Gastrocnemius medialis (tissue), 4 donors: ENCODE measurements at places on chromosomes 4 and X. TPM values are rescaled to one million over a fixed set of nuclear protein-coding genes. Genes with fewer than 3 reads are reported as not detected.

EOLA2 gene
- 17.1 TPM for total RNA-seq

GPC3 gene
- total RNA-seq, result 5.8 TPM

AKAP4 gene
- not detected for total RNA-seq

ERVMER34-1 gene
- not detected for total RNA-seq

GRCh38 chr4:150960818-150961217 is 54.3 kb downstream of the LRBA start:
- H3K27me3 ChIP-seq, result no peaks in the 10 kb centered on the region
- H3K36me3 ChIP-seq, result no peaks in the 10 kb centered on the region
- no peak for DNase-seq
- no peak overlapping the region for H3K4me3 ChIP-seq

- peaks cover 12% of the 10 kb centered on the region for H3K4me1 ChIP-seq
- no peak for DNase-seq
- H3K27me3 ChIP-seq, result no peaks in the 10 kb centered on the region
- H3K36me3 ChIP-seq, result no peaks in the 10 kb centered on the region
- no peak overlapping the region for H3K27ac ChIP-seq
Observed at GRCh38 chr4:148240241-148240640, 202.0 kb downstream of the NR3C2 start.

DNA sequence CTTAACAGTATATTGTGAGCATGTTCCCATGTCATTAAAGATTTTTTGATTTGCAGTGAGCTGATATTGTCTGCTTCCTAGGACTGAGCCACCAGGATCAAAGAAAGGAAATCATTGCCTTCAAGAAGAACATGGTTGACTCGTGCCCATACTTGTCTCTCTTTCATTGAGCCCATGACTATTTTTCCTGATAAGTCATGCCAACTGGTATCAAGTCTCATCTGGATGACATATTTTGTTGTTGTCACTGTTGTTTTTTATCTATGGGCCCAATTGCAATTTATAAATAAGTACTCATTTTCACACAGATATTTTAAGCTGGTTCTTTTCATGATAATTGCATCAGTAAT is 10.2 kb upstream of the RHOH start:
- H3K36me3 ChIP-seq, result no peaks in the 10 kb centered on the region
- H3K27me3 ChIP-seq, result no peaks in the 10 kb centered on the region
- DNase-seq, result no peak
- H3K27ac ChIP-seq, result no peak overlapping the region
- no peak overlapping the region for H3K4me3 ChIP-seq

- H3K36me3 ChIP-seq, result no peaks in the 10 kb centered on the region
- no peaks in the 10 kb centered on the region for H3K27me3 ChIP-seq
- no peak overlapping the region for H3K4me3 ChIP-seq
- H3K27ac ChIP-seq, result no peak overlapping the region
- no peak for DNase-seq
Observed at GRCh38 chr4:123596805-123597204, 200.2 kb downstream of the SPRY1 start.

DNA sequence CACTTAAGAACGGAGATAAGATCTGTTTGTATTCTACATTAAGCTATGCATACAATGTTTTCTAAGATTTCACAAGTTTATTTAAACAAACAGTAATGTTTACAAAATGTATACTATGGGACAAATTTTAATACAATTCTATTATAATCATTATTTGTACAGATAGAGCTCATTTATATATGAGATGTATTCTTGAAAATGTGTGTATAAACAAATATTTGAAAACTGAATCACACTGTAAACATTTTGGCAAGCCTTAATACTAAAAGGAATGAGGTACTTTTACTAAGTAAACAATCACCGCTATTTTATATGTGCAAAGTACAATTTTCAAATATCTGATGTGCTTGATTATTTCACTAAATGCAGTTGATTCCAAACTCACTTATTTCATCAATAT is 119.2 kb upstream of the MAB21L2 start:
- H3K27ac ChIP-seq, result no peak overlapping the region
- no peaks in the 10 kb centered on the region for H3K27me3 ChIP-seq
- DNase-seq, result no peak
- H3K36me3 ChIP-seq, result no peaks in the 10 kb centered on the region
- no peaks in the 10 kb centered on the region for H3K4me1 ChIP-seq
- H3K4me3 ChIP-seq, result no peak overlapping the region

DNA sequence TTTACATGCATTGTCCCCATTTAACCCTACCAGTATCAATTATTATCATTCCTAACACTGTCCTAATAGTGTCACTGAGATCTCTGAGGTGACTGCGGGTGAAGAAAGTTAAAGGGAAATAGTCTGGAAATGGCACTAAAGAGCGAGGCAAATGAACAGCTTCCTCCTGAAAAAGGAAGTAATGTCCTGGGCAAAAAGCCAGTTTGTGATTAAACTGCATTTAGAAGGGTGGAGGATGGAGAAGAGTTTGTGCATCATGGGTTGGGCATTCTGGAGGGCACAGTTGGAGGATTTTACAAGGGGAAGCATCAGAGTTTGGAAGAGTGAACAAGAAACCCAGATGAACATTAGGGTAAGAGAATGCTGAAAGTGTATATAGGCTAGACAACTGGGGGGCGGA is 60.5 kb upstream of the SLC25A4 start:
- H3K4me1 ChIP-seq, result no peaks in the 10 kb centered on the region
- DNase-seq, result no peak
- no peaks in the 10 kb centered on the region for H3K27me3 ChIP-seq
- H3K36me3 ChIP-seq, result no peaks in the 10 kb centered on the region
- H3K27ac ChIP-seq, result no peak overlapping the region

GRCh38 chrX:33149580-33149979 is 61.8 kb downstream of the DMD start:
- H3K4me1 ChIP-seq, result peaks cover 3% of the 10 kb centered on the region
- H3K36me3 ChIP-seq, result no peaks in the 10 kb centered on the region
- H3K27ac ChIP-seq, result peak overlapping the region; percentile 73
- no peak overlapping the region for H3K4me3 ChIP-seq
- peak; percentile 16 for DNase-seq

- no peak overlapping the region for H3K4me3 ChIP-seq
- DNase-seq, result no peak
- no peaks in the 10 kb centered on the region for H3K4me1 ChIP-seq
- no peak overlapping the region for H3K27ac ChIP-seq
- no peaks in the 10 kb centered on the region for H3K36me3 ChIP-seq
Observed at GRCh38 chr4:92714640-92715039, 410.9 kb downstream of the GRID2 start.

DNA sequence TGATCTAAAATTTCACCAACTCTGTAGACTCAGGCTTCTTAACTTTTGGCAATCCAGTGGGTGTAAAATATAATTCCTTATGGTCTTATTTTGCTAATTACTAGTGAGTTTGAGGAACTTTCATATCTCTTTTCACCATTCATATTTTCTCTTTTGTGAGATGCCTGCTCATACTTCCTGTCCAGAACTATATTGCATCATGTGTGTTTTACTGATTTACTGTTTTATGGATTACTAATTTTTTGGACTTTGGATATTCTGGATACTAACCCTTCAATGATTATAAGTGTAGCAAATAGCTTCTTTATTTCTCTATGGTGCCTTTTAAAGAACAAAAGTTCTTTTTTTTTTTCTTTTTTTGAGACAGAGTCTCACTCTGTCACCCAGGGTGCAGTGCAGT is 20.6 kb downstream of the GSX2 start:
- peaks cover 3% of the 10 kb centered on the region for H3K27me3 ChIP-seq
- DNase-seq, result no peak
- no peaks in the 10 kb centered on the region for H3K4me1 ChIP-seq

DNA sequence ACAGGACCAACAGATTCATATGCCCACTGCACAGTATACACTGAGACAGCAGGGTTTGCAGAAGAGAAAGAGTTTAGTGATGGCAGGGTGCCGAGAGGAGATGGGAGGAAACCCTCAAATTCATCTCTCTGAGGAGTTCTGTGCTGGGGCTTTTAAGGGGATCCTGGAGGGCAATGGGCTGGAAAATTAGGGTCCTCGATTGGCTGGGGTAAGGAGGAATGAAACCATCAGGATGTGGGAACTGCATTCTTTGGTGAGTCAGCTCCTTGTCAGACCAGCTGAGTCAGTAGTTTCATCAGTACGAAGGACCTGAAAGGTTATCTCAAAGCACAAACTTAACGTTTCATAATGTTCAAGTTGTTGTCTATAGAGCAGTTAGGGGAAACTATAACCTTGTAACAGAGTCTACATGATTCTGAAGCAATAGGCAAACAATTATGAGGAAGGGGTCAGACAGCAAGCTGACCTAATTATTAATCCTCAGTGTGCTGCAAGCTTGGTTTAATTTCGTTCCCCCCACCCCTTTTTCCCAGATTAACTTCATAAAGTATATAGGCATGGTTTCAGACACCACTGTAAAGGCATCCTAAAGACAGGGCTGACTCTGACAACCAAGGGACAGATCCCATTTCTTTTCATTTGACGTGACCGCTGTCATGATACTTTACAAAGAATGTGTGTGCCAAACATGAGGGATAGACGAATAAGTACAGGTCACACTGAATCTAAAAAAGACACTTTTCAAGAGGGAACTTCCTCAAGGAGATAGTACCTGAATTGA is 1.5 kb upstream of the MSMO1 start:
- H3K27me3 ChIP-seq, result no peaks in the 10 kb centered on the region
- no peak for DNase-seq
- H3K36me3 ChIP-seq, result no peaks in the 10 kb centered on the region
- no peak overlapping the region for H3K4me3 ChIP-seq
- H3K4me1 ChIP-seq, result peaks cover 14% of the 10 kb centered on the region
- peak overlapping the region; percentile 67 for H3K27ac ChIP-seq

- no peak overlapping the region for H3K27ac ChIP-seq
- no peaks in the 10 kb centered on the region for H3K36me3 ChIP-seq
- H3K4me3 ChIP-seq, result no peak overlapping the region
- no peaks in the 10 kb centered on the region for H3K27me3 ChIP-seq
Observed at GRCh38 chr4:13888112-13888511, 260.6 kb upstream of the BOD1L1 start.

DNA sequence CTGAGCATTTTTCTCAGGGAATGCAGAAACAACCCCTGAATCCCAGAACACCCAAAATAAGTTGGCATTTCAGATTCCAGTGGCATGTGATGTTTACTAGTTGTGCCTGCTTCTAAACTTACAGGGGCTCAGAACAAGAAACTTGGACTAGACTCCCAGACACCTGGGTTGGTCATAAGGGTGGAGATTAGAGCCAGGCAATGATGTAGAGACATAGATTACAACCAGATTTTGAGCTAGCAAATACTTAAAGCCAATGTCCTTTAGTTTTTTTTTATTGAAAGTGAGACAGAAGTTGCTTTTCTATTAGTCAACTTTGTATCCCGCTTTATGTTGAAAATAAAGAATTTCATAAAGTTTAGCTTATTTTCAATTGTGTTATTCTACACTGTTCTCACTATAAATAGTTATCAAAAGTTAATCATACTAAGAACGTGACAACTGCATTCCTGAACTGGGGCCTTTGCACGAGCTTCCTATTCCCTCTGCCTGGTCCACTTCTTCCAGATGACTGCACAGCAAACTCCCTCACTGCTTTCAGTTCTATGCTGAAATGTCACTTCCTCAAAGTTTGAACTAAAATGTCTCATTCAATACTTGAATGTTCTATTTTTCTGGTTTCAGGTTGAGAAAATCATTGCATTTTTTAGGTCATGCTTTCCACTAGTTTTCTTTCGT is 224.7 kb upstream of the PPP1R2C start:
- no peak overlapping the region for H3K27ac ChIP-seq
- no peak overlapping the region for H3K4me3 ChIP-seq
- no peak for DNase-seq
- H3K36me3 ChIP-seq, result no peaks in the 10 kb centered on the region

GRCh38 chr4:187780070-187780469 is 215.5 kb upstream of the ZFP42 start:
- H3K27ac ChIP-seq, result no peak overlapping the region
- no peaks in the 10 kb centered on the region for H3K36me3 ChIP-seq
- no peaks in the 10 kb centered on the region for H3K27me3 ChIP-seq
- no peaks in the 10 kb centered on the region for H3K4me1 ChIP-seq

GRCh38 chr4:8656185-8656517 is 63.6 kb downstream of the CPZ start:
- H3K4me3 ChIP-seq, result no peak overlapping the region
- H3K27me3 ChIP-seq, result no peaks in the 10 kb centered on the region
- no peak overlapping the region for H3K27ac ChIP-seq
- DNase-seq, result no peak
- H3K4me1 ChIP-seq, result no peaks in the 10 kb centered on the region

DNA sequence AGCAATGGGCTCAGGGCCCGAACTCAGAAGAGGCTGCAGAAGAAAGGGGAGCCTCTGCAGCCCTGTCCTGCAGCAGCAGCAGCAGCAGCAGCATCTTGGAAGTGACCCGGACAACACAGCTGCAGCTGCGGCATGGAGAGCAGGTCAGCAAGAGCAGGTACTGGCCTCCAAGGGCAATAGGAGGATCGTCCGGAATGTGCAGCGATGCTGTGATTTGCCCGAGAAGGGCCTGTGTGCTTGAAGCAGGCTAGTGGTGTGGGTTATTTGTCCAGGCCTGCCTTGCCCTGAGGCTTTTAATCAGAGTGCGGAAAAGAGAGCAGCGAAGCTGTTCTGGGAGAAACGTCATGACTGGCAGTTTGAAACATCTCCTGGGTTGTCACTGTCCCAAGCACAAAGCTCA is 126.0 kb downstream of the F11 start:
- no peaks in the 10 kb centered on the region for H3K36me3 ChIP-seq
- H3K4me3 ChIP-seq, result no peak overlapping the region
- H3K4me1 ChIP-seq, result no peaks in the 10 kb centered on the region
- H3K27me3 ChIP-seq, result no peaks in the 10 kb centered on the region
- H3K27ac ChIP-seq, result no peak overlapping the region
- DNase-seq, result no peak

GRCh38 chrX:136735601-136736000 is 45.1 kb downstream of the ARHGEF6 start:
- H3K4me3 ChIP-seq, result no peak overlapping the region
- peaks cover 12% of the 10 kb centered on the region for H3K4me1 ChIP-seq
- H3K27ac ChIP-seq, result peak overlapping the region; percentile 48
- H3K36me3 ChIP-seq, result no peaks in the 10 kb centered on the region
